Activated CD8-positive, alpha-beta memory T cell treated with anti-CD3 and anti-CD28 coated beads for 1 hour (primary cell): ENCODE measurements at places on chromosomes 7 and 10.

DNA sequence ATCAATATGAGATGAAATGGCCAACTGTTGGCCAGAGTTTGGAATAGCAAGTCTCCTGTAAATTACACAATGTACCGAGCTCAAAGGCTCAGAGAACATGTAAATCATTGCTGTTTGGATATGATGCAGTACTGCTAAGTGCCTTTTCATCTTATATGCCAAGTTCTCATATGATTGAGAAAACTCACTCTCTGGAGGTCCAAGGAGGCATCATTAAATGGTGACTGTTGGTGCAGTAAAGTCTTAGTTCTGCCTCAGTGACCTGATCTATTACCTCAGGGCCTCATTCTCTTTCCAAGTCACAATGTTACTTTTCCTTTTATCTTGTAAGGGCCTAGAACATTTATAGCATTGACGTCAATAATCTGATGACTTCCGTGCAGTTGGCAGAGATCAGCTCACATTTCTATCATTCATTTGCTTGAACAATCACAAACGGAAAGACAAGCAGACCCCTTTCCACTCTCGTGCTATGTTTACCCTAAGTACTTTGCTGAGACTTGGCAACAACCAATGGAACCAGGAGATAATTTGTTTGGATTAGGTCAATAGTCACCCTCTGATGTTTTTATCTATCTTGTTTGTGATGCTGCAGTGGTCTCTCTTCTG is 32.6 kb upstream of the PDK4 start:
- no peak for DNase-seq

DNA sequence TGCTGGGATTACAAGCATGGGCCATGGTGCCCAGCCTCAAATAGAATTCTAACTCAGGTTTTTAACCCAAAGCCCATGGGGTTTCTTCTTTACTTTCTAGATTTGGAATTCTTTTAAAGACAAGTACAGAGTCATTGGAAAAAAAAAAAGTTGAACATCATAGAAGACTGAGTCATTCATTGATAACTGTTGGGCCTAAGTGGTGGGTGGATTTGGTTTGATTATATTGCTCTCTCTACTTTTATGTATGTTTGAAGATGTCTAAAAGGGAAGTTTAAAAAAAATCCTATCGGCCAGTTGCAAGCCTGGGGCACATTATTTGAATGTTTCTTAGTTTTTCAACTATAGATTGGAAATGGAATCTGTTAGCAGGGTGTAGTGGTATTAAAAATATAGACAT is 49.7 kb downstream of the INPP5F start:
- no peak for DNase-seq

- no peak for DNase-seq
Measured at GRCh38 chr7:85997515-85997914, 646.2 kb upstream of the GRM3 start.

- no peak for DNase-seq
Measured at GRCh38 chr7:22589641-22590201, 89.7 kb upstream of the STEAP1B start.

DNA sequence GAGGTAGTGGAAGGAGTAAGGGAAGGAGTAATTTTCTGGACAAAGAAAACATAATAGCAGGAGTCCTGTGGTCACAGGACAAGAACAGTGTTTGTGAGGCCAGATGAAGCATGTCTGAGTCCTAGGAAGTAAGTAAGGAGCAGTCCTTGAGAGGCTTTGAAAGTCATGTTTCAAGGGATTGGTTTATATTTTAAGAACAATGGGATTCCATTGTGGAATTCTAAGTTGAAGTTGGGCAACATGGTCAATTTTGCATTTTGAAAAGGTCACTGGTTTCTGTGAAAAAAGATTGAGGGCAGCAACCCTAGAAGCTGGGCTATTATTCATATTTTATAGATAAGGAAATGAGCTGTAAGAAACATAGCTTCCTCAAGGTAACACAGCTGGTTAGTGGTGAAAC is 10.8 kb upstream of the SLC25A28 start:
- no peak for DNase-seq

DNA sequence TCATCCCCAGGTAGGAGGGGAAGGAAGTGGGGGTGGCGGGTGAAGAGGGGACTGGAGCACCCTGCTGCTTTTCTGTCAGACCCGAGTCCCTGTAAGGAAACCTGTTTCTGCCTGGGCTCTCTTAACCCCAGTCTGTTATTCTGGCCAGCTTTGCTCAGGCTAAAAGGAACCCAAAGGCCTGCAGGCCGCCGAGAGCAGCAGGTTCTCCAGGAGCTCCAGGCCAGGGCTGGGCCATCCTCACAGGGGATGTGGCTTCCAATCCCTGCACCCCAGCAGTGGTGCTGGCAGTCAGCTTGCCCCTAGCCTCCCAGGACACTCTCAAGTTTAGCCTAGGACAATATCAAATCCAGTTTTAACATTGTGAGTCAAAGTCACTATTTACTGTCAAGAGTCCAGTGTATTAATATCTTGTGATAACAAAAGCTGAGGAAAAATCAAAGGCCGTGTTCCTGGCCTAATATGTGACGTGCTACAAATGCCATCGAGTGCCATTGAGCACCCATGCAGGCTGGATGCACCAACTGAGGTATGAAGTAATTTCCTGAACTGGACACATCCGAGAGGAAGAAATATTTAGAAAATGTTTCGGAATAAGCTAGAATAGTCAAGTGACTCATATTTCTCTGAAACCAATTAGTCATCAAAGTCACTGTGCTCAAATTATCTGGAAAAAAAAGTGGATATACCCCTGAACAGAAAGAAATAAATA is 7.0 kb downstream of the PKD1L1 start:
- no peak for DNase-seq

GRCh38 chr10:23293145-23293724 is 51.4 kb downstream of the C10orf67 start:
- DNase-seq: no peak

- no peak for DNase-seq
Measured at GRCh38 chr7:726854-727103, 280 bp downstream of the DNAAF5 start.

DNA sequence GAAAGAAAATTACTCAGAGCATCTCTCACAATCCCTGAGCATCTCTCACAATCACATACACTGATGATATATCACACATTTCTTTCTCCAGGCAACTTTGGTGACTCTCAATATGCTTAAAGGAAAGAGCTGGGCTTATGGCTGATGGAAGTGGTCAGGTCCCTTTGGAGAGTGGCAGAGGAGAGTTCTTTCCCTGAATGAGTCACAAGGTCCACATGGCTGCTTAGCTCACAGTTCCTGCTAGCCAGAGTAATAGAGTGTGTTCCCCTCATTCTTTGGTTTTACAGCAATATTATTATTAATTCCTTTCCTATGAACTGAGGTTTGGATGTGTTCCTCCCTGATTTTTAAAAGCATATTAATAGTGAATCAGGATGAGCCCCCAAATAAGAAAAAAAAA is 287.4 kb downstream of the C7orf25 start:
- no peak for DNase-seq

DNA sequence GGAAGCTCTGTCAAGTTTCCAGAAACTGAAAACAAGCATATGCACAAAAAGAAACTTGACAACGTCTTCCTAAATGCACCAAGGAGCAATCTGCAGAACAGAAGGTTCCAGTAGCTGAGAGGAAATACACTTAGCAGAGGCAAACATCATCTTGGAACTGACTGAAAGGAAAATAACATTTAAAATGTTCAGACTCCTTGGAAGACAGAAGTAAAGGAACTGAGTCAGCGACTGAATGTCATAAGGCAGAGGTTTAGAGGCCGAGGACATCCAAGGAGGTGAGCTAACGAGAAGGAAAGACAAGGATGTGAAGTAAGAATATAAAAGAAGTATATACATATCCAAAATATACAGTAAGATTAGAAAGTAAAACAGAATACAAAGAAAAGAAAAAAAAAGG is 24.1 kb downstream of the SEMA3D start:
- DNase-seq: no peak

DNA sequence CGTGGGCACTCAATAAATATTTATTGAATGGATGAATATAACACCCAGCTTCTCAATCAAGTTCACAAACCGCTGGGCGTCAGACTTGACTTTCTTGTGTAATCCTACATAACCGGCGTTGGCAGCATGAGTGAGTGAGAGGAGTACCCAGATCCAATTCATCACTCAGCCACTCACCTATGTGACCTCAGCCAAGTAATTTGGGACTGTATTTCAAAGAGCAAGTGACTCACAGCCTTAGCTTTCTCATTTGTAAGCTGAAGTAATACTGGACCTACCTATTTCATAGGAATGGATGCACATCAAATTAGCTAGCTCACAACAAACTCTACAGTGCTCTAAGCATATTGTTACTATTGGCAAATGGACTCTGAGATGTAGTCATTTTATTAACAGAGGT is 53.8 kb upstream of the FAM204A start:
- DNase-seq: no peak

GRCh38 chr10:31014161-31014875 is 17.3 kb downstream of the ZNF438 start:
- DNase-seq: no peak

- DNase-seq: no peak
Measured at GRCh38 chr7:117875566-117875965, 2.3 kb upstream of the CTTNBP2 start.

DNA sequence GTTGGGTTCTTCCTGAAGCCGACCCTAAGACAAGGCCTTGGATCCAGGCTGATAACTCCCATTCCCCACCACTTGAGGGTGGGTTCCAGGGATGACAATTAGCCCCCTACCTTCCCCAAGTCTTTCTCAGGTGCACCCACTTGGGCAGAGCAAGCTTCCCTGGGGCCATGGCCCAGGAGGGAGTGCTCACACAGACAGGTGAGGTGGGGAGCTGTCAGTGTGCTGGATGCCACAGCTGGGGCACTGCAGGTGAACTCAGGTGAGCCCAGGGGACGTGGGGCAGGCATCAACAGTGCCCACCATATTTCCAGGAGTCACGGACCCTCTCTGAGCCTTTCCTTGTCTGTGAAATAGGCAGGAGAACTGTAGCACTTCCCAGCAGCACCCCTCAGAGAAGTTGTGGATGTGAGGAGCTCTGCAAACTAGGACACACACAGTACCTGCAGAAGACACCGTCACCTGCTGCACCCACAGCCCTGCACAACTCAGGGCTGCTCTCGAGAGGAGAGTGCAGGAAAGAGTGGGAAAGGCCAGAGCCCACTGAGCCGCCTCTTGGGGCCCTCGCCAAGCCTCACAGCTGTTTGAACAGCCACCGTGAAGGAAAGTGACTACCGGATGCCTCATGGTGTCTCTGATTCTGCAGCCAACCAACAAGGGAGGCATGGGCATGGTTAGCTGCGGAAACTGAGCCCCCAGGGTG is 17.9 kb downstream of the SH3PXD2A start:
- DNase-seq: no peak

- DNase-seq: no peak
Measured at GRCh38 chr10:28676326-28676967, 874 bp upstream of the BAMBI start.

DNA sequence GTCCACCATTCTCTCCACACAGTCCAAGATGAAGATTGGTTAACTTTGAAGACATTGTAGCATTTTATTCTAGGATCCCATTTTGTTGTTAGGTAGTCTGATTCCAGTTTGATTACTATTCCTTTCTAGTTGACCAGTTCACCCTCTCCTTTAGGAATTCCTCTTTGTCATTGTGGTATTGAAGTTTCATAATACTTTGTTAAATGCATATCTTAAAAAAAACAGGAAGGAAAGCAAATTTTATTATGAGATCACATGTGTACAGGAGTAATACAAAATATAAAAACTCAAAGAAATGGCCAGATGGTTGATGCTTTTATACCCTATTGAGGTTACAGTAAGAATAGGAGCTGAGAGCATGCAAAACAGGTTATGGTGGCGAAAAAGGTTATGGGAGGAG is 15.5 kb upstream of the SEMA3C start:
- no peak for DNase-seq

DNA sequence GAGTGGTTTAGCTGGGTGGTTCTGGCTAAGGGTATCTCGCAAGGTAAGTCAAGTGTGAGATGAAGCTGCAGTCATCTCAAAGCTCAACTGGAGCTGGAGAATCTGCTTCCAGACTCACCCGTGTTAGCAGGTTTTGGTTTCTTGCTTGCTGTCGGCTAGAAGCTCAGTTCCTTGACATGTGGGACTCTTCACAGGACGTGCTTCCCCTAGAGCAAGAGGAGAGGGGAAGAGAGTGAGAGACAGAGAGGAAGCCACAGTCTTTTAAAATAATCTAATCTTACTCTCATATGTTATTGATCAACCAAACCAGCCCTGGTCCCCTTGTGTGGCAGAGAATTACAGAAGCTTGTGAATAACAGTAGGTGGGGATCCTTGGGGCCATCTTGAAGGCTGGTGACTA is 199.5 kb downstream of the REEP3 start:
- DNase-seq: no peak

GRCh38 chr7:22694597-22695207 is 32.3 kb upstream of the IL6 start:
- no peak for DNase-seq

- DNase-seq: no peak
Measured at GRCh38 chr10:17645621-17646345, 1.8 kb downstream of the STAM start.

DNA sequence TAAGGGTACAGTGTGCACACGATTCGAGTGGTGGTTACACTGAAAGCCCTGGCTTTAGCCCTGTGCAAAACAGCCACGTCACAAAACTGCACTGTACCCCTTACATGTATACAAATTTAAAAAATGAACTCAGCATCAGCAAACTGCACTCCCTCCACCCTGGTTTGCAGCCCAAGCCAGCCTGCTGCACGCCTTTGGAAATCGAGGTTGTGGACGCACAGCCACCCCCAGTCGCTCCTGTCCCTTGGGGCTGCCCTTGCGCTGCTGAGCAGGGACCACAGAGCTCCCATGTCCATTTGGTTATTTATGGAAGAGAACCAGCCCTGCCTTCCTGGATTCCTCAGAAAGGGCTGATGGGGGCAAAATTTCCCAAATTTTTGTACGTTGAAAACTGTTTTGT is 98.8 kb downstream of the INPP5A start:
- DNase-seq: no peak

GRCh38 chr10:73131301-73131700 is 21.0 kb downstream of the NUDT13 start:
- no peak for DNase-seq

DNA sequence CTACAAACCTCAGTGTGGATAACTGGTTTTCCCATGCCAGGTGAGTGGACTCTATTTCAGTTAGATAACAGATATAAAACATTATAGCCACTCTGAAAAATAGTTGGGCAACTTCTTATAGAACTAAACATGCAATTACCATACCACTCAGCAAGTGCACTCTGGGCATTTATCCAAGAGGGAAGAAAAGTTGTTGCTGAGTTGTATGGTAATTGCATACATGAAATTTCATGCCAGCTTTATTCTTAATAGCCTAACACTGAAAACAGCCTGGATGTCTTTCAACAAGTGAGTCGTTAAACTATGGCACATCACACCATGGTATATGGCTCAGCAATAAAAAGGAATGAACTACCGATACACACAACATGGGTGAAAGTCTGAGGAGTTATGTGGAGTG is 10.6 kb upstream of the UPP1 start:
- no peak for DNase-seq

DNA sequence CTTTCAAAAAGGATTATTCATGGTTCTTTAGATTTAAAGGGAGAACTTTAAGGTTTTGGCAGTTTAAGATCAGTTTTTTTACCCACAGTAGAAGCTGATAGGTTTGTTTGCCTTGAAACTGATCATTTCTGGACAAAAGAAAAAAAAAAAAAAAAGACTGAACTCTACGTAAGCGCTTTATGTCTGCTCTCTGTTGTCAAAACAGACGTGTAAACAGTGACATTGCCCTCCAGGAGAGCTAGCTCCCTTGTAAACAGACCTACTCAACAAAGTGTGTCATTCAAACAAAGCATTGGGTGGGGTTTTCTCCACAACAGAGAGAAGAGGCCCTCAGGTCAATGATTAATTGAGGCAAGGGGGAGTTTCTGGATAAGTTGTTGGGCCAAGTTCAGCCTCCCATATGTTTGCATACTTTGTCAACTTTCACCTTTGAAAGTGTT is 568.1 kb upstream of the LRRN3 start:
- no peak for DNase-seq
